ENCODE measurements at places on chromosomes 6 and 20.

GRCh38 chr6:133645966-133646740, 242.8 kb upstream of the TCF21 start:
- DNase-seq = peak; percentile 49

- no peak for DNase-seq
These were observed 93.6 kb downstream of the PREX1 start for GRCh38 chr20:48734104-48734749.

- DNase-seq = no peak
These were observed 57.8 kb downstream of the KIZ start for GRCh38 chr20:21183722-21184121.

- peak; percentile 59 for DNase-seq
These were observed 148.5 kb downstream of the LY86 start for GRCh38 chr6:6736791-6737654.

- no peak for DNase-seq
These were observed 6.1 kb downstream of the MMP24 start for GRCh38 chr20:35232575-35232974.

DNA sequence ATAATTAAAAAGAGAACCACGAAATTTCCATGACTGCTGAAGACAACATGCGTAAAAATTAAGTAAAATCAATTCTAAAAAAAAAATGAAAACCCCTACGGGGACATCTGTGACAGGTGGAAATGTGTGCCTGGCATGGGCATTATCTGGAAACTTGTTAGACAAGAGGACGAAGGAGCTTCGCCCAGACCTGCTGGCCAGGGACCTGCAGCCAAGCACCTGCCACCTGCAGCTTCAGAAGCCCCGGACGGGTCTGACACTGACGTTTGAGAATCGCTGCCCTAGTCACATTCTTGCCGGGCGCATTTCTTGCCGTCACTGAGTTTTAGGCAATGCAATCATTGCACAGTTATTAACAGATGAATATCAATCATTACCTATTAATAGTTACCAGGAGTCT, 140.3 kb downstream of the SMOC2 start:
- DNase-seq = no peak

DNA sequence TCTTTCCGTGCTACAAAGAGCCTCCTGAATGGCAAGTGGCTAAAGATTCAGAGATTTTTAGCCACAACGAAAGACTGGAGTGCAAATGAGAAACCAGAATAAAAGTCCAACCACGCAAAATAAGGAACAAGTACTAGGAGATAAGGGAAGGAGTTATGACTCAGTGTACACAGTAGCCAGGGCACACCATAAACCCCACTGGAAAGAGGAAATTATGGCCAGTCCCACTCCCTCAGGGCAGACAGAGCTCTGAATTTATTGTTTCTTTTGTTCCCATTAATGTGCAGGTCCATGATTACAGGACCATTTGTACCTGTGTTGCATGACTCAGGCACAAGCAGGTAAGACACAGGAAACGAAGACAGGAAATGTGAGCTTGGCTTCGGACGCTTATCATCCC, 150.3 kb upstream of the PREP start:
- no peak for DNase-seq

DNA sequence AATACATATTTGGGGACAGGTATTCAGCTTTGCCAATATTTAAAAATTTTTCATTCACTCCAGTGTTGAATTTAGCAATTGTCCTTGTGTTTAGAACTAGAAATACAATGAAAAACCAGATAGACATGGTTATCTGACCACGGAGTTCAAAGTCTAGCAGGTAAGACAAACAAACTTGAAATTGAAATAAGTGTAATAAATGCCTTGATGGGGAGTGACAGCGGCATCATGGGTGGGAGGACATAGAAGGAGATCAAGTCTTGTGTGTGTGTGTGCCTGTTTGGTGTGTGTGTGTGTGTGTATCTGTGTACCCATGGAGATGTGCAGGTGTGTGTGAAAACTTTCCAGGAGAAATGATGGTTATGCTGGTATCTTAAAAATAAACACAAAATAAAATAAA, 750.0 kb upstream of the CITED2 start:
- DNase-seq = no peak

GRCh38 chr20:51492167-51493092, 50.1 kb downstream of the NFATC2 start:
- DNase-seq = no peak

DNA sequence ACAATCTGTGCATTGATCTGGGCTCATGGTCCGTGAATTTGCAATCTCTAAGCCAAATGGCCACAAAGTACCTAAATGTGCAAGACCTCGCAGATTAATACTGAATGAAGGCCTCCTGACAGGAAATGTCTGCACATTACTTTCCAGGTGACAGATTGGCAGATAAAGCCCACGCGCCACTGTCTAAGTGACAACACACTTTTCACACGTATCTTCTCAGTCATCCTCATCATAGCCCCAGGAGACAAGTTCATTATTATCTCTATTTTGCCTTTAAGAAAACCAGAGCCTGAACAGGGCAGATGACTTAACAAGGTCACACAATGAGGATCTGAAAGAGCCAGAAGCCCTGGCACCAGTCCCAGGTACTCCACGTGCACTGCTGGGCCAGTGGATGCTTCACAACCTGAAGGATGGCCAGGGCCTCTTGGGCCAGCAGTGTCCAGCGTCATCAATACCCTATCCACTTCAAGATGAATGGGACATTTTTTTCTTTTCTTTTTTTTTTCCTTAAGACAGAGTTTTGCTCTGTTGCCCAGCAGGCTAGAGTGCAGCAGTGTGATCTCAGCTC, 266.3 kb downstream of the PTPRT start:
- DNase-seq = no peak

GRCh38 chr6:16518265-16518664, 243.0 kb downstream of the ATXN1 start:
- no peak for DNase-seq

DNA sequence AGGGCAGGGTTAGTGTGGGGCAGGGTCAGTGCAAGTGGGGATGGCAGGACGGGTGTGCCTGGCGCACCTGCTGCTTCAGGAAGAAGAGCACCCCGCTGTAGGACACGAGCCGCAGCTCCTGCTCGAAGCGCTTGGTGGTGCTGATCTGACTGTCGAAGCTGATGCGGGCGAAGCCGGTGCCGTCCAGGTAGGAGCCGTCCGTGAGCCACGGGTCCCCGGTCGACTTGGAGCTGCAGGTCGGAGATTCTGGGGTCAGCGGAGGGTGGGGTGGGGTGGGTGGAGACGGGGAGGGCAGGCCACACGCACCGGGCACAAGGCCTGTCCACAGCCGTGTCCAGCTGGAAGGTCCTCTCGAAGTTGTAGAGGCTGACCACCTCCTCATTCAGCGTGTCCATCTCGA, 10.2 kb downstream of the ADRM1 start:
- no peak for DNase-seq

DNA sequence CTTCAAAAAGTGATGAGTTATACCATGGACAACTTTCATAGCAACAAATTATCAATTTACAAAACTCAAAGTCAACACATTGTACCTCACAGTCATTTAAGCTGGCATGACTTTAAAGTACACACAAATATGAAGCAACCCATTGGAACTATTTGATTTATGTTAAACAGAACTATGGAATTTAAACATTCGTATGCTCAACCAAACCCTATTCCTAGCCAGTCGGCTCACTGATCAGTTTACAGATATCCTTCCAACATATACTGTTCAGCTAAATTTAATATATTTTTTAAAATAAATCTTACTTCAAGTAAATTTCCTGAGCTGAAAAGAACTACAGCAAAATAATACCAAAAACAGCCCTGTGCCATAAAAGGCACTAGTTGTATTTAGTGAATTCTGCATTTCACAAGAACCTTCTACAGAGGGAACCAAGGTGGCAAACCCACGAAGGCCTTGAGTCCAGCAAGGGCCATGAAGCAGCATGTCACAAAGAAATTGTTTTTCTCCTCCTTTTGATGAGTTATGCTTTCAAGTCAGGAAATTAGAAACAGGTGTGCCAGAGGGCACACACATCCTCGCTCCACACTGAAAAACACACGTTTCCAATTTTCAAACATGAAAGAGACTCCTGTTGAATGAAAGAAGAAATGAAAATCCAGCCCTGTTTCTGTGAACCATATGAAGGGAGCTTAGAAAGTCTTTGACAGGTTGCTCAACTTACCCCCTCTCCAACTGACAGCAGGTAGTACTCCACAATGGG, 122.8 kb downstream of the TASP1 start:
- no peak for DNase-seq

DNA sequence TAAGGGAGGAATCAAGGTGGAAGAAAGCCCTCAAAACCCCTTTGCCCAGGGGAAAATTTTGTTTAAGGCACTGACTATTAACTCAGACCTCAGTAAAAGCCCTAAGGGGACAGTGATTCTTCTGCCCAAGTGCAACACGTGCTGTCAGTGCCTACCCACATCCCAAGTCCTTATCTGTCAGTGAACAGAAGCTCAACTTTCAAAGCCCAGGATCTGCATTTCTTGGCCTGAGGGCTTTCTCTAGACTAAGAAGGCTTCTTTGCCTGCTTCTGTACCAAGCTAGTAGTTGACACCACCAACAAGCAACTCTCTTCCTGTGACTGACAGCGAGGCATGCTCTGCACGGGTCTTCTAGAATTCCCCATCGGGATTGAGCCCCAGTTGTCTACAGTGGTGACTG, 416.0 kb upstream of the SPTLC3 start:
- no peak for DNase-seq

DNA sequence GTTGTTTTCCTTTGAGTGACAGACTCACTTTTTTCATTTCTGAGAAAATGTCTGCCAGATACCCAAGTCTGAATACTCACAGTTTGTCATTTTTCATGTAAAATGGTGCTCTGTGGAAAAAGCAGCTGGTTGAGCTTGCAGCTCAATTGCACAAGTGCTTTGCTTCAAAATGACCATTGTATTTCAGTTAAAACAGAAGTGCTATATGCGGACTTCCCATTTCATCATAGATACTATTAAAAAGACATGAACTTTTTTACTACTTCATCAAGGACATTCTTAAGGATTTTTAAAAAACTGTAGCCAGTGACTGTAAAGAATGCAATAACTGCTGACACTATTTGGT, 61.5 kb downstream of the KCNS1 start:
- DNase-seq = no peak

GRCh38 chr6:166713434-166714186, 86.6 kb upstream of the RPS6KA2 start:
- DNase-seq = no peak

DNA sequence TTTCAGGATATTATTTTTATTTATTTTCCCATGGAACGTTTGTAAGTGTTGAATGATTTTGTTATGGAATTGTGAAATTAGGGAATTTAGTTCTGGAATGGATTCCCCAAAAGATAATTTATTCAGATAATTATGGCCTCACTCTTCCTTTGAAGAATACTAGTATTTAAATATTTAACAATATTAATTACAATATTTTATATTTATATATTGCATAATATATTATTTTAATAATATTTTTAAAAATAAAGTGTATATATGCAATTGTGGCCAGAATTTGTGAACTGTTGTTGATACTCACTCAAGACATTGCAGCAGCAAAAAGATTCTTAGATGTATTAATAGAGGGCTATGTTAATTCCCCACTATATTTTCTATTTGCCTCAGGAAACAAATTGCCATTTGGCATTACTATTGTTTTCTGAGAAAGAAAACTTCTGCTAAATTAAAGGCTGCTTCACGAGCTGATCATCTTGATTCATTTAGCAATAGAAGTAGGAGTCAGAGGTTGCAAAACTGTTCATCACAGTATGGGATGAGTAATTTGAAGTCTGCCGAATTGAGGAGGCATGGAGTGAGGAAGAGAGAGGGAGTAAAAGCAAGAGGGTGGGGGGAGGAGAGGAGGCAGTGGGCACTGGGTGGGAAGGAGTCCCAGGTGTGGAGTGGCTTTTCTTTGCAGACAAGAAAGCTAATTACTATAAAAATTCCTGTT, 729.2 kb downstream of the DHX35 start:
- no peak for DNase-seq

DNA sequence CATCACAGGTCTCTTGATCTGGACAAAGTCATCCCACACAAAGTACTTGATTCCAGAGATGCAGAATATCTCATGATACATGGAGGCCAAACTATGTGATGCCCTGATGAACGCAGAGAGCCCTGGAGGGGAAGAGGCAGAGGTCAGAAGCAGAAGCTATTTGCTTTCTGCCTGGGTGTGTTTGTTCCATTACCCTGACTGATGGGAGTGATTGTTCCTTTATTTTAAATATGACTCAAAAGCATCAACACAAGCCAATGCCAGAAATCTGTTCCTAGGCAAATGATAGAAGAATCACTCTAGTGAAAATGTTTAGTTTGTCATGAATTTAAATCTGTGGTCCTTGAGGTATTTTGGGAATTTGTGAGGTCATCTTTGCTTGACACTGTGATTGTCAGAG, 54.7 kb upstream of the GGTLC1 start:
- no peak for DNase-seq

GRCh38 chr6:21476112-21476511, 117.4 kb upstream of the SOX4 start:
- no peak for DNase-seq

DNA sequence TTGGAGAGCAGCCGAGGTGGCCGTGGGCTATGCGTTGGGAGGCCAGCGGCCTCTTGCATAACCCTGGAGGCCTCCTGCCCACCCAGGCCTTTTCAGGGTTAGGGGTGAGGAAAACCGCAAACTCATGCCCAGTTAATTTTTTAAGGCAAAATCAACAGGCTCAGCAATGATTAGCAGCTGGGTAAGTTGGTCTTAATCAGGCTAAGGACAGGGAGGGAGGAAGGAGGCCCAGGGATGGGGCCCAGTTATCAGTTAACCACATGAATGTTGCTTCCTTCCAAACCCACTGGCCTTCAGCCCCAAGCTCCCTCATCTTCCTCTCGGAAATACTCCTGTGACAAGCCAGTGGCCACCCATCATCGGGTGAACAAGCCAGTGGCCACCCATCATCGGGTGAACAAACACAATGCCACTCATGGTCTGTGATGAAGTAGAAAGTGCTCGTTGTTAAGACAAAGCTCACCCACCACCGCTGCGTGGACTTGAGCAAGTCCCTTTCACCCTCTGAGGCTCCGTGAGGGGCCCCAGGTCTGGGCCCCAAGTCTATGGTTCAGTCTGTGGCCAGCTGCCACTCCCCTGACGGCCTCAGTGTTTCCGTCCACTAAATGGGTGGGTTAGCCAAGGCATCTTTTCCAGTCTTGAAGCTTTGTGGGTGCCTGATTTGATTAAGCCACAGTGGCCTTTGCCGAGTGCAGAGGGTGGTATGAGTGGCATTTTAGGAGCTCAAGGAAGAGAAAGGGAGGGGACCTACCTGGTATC, 39.4 kb downstream of the HNF4A start:
- no peak for DNase-seq

- DNase-seq = no peak
These were observed 232.2 kb upstream of the SULF2 start for GRCh38 chr20:48017509-48017908.

DNA sequence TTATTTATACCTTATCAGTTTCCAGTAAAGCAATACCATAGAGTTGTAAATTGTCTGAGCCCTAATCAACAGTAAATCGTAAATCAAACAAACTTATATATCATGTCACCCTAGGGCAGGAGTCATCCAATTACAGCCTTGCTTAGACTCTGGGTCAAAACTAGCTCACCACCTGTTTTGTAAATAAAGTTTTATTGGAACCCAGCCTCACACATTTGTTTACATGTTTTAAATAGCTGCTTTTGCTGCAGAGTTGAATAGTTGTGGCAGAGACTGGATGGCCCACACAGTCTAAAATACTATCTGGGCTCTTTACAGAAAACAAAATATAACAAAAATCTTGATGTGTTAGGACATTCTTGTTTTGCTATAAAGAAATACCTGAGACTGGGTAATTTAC, 94.4 kb downstream of the MKKS start:
- DNase-seq = no peak
